Stimulated activated CD8-positive, alpha-beta memory T cell treated with anti-CD3 and anti-CD28 coated beads, Interleukin-4, amount 100 ng/mL, for 1 hour (primary cell): ENCODE measurements at places on chromosomes 3 and 15.

GRCh38 chr15:87858651-87859050 is 397.9 kb downstream of the NTRK3 start:
- no peak for DNase-seq

DNA sequence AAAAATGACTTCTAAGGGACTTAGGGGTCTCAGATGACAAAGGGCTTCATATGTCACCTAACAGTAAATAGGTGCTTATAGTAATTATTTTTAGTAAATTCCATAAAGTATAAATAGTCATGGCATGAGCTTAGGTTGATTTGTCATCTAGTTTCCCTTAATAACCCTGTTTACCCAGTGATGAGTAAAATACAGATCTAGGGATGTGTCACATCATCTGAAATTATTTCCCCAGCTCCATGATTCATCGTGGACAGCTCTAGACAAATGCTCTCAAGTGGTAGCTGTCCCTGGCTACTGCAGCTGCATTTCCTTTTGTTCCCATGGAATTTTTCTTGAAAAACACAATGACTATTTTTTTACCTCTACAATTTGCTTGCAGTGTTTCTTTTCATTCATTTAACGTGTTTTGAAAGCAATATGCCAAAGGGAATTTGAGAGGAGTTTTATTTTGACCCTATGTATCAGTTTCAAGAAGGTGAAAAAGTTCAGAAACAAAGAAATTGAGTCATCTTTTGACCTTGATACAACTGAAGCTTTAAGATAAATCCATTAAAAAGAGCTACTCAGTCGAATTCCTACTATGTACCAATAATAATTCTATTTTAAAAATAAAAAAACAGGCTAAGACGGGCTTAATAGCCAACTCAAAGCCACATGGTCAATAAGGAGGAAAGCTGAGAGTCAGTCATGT is 241.6 kb downstream of the KCNMB2 start:
- no peak for DNase-seq

DNA sequence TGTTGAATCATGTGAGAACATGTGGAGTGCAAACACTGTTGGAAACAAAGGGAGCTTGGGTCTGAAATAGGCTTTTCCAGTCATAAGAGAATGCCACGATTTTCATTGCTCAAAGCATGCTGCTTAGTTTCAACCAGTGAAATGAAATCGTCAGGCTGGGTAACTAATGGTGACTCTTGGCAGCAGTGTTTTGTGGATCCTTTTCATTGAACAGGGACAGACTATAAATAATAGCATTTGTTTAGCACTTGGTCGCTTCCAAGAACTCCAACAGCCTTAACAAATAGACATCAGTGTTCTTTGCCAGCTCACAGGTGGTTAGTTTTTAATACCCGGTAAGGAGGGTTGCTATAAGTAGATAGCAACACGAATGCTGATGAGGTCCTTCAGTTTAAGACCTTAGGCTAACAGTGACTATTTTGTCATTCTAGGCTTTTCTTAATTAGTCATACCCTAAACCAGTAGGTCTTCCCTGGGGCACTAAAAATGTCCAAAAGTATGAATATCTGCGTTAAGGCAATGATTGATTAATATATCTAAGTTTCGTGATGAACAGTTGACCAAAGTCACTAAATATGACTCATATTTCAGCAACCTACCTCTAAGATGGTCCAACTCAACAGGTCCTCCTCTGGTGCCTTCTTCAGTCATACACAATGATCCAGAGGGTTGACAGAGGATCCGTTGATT is 15.8 kb downstream of the TP63 start:
- no peak for DNase-seq

DNA sequence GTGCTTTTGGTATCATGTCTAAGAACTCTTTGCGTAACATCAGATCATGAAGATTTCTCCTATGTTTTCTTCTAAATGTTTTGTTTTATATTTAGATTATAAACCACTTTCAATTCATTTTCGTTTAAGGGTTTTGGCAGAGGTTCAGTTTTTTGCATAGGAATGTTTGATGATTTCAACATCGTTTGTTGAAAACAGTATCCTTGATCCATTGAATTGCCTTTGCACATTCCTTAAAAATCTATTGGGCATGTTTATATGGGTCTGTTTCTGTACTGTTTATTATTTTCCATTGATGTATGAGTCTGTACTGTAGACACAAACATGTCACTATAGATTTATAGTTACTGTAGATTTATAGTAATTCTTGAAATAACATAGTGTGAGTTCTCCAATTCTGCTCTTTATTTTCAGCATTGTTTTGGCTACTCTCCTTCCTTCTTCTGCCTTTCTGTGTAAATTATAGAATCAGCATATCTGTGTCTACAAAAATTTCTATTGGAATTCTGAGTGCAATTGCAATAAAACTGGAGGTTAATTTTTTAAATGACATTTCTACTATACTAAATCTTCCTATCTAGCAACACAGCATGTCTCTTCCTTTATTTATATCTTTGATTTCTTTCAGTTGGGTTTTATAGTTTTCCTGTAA is 374.0 kb downstream of the SV2B start:
- DNase-seq: no peak

GRCh38 chr3:16618721-16619120 is 13.5 kb upstream of the DAZL start:
- no peak for DNase-seq
